ENCODE measurements at places on chromosomes 6 and 20.

- DNase-seq, result peak; percentile 84
Observed at GRCh38 chr20:48697845-48698491, 129.8 kb downstream of the PREX1 start.

DNA sequence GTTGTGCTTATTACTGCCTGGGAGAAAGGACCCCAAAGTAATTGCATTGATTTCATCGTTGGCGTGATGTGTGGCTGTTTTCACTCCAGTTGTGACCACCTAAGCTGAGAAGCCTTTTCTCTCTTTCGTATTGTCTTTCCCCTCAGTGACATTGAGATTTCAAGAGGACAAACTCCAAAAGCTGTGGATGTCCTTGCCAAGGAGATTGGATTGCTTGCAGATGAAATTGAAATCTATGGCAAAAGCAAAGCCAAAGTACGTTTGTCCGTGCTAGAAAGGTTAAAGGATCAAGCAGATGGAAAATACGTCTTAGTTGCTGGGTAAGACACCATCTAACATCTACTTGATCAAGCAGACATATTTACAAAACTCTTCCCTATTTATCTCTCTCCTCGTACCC is 60.5 kb downstream of the MTHFD1L start:
- DNase-seq, result no peak

DNA sequence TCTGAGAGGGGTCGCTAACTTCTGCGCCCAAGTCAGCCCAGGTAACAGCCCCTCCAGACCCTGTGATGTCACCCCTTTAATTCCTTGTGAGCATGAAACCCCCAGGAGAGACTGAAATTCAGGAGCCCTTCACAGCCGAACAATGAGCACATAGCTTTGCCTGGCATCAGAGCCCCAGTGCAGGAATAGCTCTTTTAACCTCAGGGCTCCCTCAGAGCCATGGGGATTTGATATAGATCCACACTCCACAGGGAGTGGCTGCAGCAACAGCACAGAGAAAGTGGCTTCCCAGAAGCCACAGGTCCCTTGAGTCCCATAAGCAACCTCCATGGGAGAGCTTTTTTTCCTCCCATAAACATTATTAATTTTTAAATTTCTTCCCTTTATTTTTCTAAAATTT is 150.0 kb upstream of the MARCKS start:
- no peak for DNase-seq

DNA sequence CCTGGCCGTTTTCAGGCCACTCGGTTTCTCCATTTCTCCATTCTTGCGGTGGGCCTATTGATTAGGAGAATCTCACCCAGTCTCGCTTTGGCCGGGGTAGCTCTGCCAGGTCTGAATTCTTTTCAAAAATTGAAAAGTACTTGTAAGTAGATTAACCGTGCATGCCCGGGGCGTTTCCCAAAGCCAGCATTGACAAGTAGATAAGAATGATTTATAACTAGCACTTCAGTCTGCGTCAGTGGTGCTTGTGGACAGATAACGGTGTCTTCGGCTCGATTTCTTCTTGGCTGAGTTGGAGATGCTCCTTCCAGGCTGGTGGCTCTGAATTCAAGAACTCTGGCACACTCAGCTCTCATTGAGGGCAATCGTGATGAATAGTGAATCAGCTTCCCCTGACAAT is 29.0 kb downstream of the SLC24A3 start:
- no peak for DNase-seq

GRCh38 chr6:14796974-14797762 is 448.7 kb upstream of the JARID2 start:
- peak; percentile 76 for DNase-seq

GRCh38 chr6:144515761-144516160 is 230.6 kb downstream of the UTRN start:
- DNase-seq, result no peak

All from fibroblast of skin of abdomen (primary cell).